ENCODE measurements at places on chromosomes 2 and 18.

DNA sequence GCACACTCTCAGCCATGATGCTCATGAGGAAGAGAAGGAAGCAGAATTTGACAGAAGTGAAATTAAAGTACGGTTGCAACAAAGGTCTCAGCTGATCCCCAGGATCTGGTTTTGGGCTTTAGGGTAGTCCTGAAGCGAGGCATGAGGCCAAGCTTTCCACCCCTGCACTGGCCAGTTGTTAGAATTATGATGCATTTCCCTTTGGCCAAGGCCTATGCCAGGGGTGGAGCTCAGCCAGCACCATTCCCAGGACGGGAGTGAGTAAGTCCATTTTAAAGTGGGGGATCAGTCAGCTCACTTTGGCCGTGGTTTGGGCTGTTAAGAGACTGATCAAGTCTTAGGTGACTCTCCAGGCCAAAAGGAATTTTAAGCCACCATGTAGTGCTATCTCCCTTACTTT is 314.5 kb upstream of the MMADHC start:
- DNase-seq, result no peak

DNA sequence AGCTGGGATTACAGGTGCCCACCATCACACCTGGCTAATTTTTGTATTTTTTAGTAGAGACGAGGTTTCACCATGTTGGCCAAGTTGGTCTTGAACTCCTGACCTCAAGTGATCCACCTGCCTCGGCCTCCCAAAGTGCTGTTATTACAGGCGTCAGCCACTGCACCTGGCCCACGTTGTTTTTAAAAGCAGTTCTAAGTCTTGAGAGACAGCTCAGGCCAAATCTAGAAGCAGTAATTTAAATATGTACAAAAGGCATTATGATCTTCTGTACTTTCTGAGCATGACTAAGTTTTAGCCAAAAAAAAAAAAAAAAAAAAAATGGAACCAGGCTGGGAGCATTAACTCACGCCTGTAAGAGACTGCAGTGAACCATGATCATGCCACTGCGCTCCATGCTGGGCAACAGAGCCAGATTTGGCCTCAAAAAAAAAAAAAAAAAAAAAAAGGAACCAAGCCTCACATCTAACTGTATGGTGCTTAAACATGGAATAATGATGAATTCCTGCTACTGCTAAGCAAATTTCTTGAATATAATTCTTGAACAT is 4.0 kb downstream of the ABHD3 start:
- DNase-seq, result no peak

- no peak for DNase-seq
Measured at GRCh38 chr2:150674283-150674682, 186.8 kb upstream of the RND3 start.

GRCh38 chr2:231110551-231110950 is 14.3 kb downstream of the HTR2B start:
- no peak for DNase-seq

- no peak for DNase-seq
Measured at GRCh38 chr2:153196378-153197058, 282.0 kb downstream of the RPRM start.
